Urinary bladder (tissue), 4 donors: ENCODE measurements at places on chromosomes 11 and 22. TPM values are rescaled to one million over a fixed set of nuclear protein-coding genes. Genes with fewer than 3 reads are reported as not detected.

Gene GLB1L3
- 0.11 TPM for total RNA-seq

GRCh38 chr11:97072420-97072819 lies 682.6 kb downstream of the JRKL start:
- no peak for DNase-seq

- no peak for DNase-seq
Measured at GRCh38 chr22:43681731-43682360, 130.3 kb downstream of the EFCAB6 start.

DNA sequence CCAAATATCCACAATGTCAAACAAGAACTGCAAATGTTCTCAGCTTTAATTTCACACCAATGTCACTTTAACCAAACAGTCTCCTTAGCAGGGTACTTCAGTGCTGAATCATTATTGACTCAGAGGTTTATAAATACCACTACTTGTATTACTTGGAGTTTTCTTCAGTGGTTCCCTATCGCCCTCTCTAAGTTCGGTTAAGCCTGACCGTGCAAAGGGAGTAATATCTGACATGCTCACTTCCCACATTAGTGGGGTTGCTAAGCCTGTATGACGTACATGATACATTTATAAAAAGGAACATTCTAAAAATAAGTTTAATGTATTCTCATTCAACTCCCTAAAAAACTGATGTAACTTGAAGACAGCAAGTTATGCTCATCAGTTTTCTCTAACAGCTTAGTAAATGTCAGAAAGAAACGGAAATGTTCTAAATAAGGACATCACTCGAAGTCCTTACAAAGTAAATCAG lies 93.1 kb upstream of the ZC3H12C start:
- no peak for DNase-seq

Gene SMTNL1
- total RNA-seq, result 0.16 TPM

Gene PARVG
- total RNA-seq, result 5.8 TPM

Gene KCNJ5
- 0.53 TPM for total RNA-seq

DNA sequence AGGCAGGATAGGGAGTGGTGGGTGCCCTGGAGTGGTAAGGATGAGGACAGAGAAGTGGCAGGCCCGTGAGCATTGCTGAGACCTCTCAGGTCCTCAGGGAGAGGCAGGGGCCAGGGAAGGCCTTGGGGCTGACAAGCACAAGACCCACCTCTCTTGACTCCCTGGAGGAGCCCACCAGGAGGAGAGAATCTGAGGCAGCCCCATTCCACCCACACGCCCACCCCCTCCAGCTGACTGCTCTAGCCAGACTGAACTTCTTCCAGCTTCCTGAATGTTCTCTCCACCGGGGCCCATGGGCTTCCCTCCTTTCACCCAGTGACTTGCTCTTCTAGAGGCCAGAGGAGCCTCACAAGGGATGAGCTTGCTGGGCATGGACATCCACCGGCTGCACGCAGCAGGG lies 1403.0 kb downstream of the BRD1 start:
- no peak for DNase-seq

- no peak for DNase-seq
Measured at GRCh38 chr11:9765320-9766101, 101.6 kb downstream of the SWAP70 start.

- no peak for DNase-seq
Measured at GRCh38 chr11:32316232-32316631, 119.1 kb downstream of the WT1 start.

- no peak for DNase-seq
Measured at GRCh38 chr11:12128301-12128751, 17.9 kb downstream of the MICAL2 start.

GRCh38 chr22:49753276-49753890 lies 74.3 kb downstream of the BRD1 start:
- DNase-seq, result no peak

Gene SERPING1
- total RNA-seq, result 53.6 TPM

Gene IGSF9B
- total RNA-seq, result 11.4 TPM

DNA sequence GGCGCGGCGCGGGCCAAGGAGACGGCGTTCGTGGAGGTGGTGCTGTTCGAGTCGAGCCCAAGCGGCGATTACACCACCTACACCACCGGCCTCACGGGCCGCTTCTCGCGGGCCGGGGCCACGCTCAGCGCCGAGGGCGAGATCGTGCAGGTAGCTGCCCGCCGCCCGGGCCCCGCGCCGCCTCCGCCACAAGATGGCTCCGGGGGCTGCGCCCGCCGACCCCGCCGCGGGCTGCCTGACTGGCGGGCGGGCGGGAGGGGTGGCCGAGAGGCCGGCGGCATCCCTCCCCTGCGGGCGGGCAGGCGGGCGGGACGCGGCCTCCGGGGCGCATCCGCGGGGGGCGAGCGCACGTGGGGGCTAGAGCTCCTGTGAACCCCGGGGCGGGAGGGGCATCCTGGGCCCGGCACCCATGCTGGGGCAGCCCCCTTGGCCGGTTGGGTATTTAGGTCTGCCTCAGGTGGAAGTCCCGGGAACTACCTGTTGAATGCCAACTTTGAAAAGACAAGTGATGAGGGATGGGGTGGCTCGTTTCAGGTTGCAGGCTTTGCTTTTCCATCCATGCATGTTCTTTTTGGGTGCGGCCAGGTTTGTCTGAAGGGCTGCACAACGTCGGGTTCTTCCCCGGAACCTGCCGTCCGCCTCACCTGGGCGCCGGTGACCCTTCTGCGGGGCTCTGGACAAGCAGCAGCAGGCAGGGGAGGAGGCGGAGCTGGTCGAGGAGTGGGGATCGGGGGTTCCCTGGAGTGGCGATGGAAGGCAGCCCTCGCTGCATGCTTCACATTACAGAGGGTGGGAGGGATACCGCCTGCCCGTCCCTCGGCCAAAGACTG lies 760 bp downstream of the ZNRF3 start:
- no peak for DNase-seq

- DNase-seq, result no peak
Measured at GRCh38 chr22:47633111-47633510, 870.7 kb downstream of the TBC1D22A start.

Gene C22orf42
- total RNA-seq, result not detected

DNA sequence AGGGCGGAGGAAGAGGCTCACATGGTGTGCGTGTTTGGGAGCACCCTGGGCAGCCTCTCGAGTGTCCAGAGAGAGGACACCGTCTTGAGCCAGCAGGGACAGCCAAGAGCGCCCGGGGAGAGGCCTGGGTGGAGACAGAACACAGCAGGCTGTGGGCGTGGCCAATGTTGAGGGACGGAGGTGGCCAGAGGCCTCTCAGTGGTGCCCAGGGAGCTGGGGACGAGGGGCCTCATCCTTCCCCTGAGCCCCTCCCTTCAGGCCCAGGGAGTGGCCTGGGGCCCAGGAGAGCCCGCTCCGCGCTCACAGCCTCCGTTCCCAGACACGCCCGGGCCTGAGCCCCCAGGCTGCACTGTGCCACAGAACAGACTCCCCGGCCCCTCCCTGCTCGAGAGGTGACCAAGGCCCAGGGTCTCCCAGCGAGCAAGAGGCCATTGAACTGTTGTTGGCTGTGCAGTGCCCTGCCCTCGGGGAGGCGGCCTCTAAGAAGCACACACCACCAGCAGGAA lies 48.4 kb downstream of the CDKN1C start:
- peak; percentile 85 for DNase-seq

- DNase-seq, result no peak
Measured at GRCh38 chr22:23282089-23282501, 101.8 kb downstream of the BCR start.

DNA sequence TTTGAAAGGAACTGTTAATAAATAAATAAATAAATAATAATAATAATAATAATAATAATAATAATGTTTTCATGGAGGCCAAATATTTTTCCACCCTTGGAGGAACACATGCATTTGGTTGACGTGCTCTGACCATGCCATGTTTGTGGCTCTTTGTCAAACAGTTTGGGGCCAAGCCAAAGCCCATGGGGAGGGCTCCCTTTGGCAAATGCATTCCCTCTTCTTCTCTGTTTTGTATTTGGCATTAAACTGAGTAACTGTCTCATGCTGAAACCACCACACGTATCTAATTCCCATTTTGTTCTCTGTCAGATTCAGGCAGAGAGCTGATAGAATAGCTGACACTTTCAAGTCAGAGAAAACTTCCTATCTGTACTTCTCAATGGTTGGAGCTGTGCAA lies 68.6 kb upstream of the PAX6 start:
- DNase-seq, result no peak

Gene BTG4
- total RNA-seq, result not detected

GRCh38 chr11:103808252-103808651 lies 228.2 kb upstream of the DDI1 start:
- no peak for DNase-seq

DNA sequence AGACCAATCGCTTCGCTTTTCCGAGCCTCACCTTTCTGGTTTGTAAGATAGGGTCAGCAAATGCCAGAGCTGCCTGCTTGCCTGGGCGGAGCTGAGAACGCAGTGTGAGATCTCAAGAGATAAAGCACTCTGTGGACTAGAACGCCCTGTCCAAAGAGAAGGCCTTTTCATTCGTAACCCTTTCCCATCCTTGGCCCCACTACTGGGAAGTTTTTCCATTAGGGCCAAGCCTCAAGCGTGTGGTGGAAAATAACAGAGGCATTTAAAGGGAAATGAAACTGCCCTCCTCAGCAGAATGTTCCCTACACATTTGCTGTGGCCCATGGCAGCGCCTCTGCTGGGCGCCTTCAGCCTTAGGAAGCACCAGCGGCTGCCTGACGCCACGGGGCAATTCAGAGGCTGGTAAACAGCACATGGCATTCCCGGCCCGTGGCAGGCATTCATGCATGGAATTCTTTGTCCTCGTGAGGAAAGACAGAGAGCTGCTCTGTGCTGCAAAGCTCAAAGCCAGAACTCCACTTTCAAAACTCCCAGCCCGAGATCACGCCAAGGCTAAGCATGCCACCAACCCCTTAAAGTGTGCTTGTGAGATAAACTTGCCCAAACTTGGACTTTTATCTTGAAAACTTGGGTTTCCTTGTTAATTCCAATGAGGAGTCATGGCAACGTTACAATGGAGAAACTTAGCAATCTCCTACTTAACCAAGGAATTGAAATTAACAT lies 38.1 kb downstream of the AHNAK start:
- DNase-seq, result peak; percentile 45

DNA sequence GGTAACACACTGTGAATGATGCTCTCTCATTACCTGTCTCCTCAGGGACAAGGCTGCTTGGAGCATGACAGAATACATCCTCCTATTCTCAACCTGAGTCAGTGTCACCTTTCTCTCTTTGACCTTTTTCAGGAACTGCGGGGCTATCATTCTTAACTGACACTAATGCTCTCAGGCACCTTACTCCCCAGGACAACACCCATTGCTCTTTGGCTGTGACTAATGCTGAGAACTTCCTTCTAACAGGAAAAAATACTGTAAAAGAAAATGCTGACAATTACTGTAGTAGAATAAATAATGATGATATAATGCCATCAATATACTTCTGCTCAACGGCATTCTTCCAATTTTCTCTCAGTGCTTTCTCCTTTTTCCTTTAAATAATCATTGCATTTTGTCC lies 2082.7 kb upstream of the RAG2 start:
- no peak for DNase-seq

DNA sequence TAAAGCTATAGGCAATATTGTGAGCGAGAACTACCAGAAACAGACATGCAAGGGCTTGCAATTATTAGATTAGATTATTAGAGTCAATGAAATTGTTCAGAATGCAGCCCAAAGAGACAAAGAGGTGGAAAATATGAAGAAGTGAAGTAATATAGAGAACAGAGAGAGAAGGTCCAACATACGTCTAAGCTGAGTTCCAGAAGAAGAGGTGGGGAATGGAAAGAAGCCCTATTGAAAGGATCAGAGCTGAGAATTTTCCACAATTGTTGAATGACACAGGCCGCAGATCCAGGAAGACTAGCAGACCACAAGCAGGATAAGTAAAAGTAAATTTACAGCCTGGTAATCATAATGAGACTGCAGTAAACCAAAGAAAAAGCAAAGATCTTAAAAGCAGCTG lies 93.2 kb downstream of the EXT2 start:
- DNase-seq, result no peak

GRCh38 chr11:112852143-112852866 lies 108.9 kb upstream of the NCAM1 start:
- DNase-seq, result no peak
